ENCODE measurements at places on chromosomes 13 and 19.

- DNase-seq: no peak
These were observed 50.9 kb downstream of the PEPD start for GRCh38 chr19:33470686-33471085.

GRCh38 chr13:38796890-38797289 is 110.0 kb downstream of the FREM2 start:
- DNase-seq: no peak

GRCh38 chr13:99002172-99002710 is 24.4 kb upstream of the DOCK9 start:
- no peak for DNase-seq

- no peak for DNase-seq
These were observed 143.9 kb upstream of the ZNF536 start for GRCh38 chr19:30228113-30228834.

- no peak for DNase-seq
These were observed 350 bp upstream of the USP12 start for GRCh38 chr13:27171827-27172494.

- no peak for DNase-seq
These were observed 793.7 kb upstream of the SLC10A2 start for GRCh38 chr13:103859952-103860351.
